GM23338 (cell line): ENCODE measurements at places on chromosomes 1 and 21. TPM values are rescaled to one million over a fixed set of nuclear protein-coding genes. Genes with fewer than 3 reads are reported as not detected.

The FAM72B gene
- 22.8 and 27.4 TPM in 2 replicates for polyA plus RNA-seq

The HS2ST1 gene
- polyA plus RNA-seq: 4.9 and 6.7 TPM in 2 replicates

The ATP1A2 gene
- polyA plus RNA-seq: 4.9 and 5.2 TPM in 2 replicates

The NHLH1 gene
- polyA plus RNA-seq: 0.78 and 0.89 TPM in 2 replicates

The OR2T35 gene
- polyA plus RNA-seq: not detected in 2 replicates

The ARL8A gene
- 28.5 and 32.7 TPM in 2 replicates for polyA plus RNA-seq

The S100A16 gene
- polyA plus RNA-seq: 10.5 and 13.0 TPM in 2 replicates

The MANEAL gene
- polyA plus RNA-seq: 2.2 and 2.3 TPM in 2 replicates
